ENCODE measurements at places on chromosomes 1 and 21. TPM values are rescaled to one million over a fixed set of nuclear protein-coding genes. Genes with fewer than 3 reads are reported as not detected.

- DNase-seq: no peak
Observed at GRCh38 chr21:26743524-26743923, 101.7 kb downstream of the ADAMTS1 start.

DNA sequence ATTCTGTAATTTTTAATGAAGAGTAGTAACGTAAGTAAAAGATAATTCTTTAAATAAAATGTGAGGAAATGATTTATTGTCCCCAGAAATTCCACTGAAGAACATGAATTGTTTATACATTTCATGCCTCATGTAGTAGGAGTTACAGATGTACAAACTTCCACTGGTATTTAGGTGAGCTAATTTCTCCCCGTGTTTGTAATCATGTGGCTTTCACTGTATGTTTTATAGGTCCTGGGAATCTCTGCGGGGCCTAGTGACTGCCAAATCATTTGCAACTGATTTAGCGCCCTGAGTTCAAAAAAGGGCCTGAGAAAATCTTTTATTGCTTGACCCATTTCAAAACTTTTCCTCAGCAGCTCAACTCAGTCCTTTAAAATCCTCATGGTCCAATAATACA is 30.5 kb upstream of the FASLG start:
- no peak for DNase-seq

GRCh38 chr21:45011911-45012661 is 62.3 kb upstream of the ADARB1 start:
- peak; percentile 71 for DNase-seq

DNA sequence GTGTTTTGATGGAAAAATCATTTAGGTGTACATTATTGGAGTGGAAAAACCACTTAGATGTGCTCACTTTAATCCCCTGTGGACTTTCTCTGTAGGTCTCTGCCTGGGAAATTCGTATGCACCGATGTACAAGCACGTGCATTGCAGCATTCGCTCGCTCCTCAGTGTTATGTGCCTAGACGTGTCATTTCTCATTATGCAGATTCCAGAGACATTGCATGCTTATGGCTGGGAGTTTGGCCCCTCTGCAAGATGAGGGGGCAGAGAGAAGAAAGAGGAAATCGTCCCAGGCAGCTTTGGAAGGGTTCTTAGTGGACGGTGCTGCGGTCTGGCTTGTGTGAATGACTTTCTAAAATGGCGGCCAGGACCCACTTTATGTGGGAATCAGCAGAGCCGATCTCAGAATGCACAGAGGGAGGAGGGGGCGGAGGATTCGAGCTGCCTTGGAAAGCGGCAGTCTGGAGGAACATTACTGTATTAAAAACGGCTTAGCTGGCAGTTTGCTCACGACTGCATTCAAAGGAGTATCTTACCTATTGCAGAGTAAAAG is 2.3 kb downstream of the SPEN start:
- peak; percentile 91 for DNase-seq

DNA sequence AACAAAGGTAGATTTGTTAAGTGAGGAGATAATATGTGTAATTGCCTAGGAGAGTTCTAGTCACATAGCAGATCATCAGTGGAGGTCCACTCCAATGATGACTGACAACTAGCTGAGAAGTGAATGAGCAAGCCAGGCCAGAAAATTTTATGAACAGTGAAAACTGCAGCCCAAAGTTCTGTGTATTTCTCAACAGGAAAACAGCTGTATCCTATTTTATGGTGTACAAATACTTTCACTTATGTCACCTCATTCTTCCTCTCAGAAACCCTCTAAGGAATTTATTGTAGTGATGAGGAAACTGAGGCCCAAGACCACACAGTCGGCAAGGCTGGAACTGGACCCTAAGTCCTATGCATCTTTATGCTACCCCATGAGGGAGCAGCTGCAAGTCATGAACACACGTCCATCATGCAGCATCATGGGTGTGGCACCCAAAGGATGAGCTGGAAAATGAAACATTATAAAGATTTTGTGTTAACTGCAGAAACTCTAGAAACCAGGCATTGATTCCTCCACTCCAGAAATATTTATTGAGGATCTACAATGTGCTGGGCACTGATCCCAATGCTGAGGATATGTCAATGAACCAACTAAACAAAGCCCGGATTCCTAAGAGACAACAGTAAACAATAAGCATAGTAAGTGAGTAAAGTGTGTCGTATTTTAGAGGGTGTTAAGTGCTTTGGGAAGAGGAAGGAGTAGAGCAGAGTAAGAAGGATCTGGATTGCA is 99.5 kb upstream of the DUSP10 start:
- DNase-seq: no peak

DNA sequence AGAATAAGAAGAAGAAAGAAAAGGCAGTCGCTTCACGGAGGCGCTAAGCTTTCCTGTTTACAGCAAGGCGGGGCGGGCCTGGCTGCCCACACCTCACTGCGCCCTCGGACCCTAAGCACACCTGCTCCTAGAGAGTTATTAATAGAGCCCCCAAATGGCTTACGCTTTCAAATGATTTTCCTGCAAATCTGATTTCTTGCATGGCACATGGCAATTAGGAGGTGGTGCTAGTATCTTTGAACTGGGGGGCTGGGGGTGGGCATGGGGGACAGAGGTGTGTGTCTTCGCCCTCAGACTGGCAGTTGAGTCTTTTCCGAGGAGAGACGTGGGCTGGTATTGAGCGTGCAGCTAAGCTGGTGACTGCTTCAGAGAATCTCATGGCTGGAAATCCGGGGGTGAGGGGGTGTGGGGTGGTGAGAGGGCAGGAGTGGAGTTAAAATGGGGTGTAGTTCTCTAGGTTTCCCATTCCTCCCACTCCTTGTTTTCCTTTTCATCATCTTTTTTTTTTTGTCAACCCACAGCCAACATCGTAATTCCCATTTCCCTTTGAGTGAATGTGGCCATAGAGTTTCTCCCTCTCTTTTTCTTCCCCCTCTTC is 1.3 kb downstream of the S1PR1 start:
- DNase-seq: no peak

- no peak for DNase-seq
Observed at GRCh38 chr1:198907423-198907746, 268.5 kb downstream of the PTPRC start.

GRCh38 chr1:239817801-239818200 is 273.9 kb upstream of the FMN2 start:
- no peak for DNase-seq

GRCh38 chr1:1680031-1680911 is 12.3 kb downstream of the SLC35E2B start:
- DNase-seq: no peak

GRCh38 chr1:223057569-223058093 is 85.4 kb downstream of the TLR5 start:
- DNase-seq: no peak

DNA sequence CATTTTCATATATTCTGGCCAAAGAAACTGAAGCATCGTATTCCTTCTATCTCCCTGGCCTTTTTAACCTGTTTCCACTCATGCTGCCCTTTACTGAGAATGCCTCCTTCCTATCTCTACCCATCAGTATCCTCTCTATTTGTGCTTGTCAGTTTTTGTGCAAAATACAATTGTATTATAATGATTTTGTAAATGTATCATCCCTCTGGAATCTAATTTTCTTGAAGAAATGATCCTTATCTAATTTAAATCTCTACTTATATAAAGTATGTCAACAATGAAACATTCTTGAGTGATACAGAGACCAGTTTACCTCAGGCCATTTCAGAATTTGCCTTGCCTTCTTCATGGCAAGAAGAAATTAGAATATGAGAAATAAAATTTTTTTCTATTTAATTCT is 59.0 kb upstream of the TEKT2 start:
- DNase-seq: no peak

DNA sequence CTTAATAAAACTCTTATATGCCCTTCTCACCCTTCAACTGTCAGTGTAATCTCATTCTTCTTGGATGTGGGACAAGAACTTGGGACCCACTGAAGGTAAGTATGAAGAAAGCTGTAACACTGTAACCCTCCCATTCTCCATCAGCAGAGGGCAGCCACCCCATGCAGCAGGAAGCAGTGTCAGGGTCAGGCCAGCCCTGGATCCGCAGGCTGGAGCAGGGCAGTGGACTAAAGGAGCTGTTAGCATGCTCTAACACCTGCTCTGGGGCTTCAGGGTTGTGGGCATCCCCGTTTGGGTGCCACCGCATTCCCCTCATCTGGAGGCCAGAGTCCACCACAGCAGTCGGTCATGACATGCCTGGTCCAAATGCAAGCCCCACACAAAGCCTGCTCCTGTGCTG is 156.5 kb downstream of the HIVEP3 start:
- DNase-seq: no peak

GRCh38 chr21:39105341-39105765 is 77.9 kb downstream of the PSMG1 start:
- no peak for DNase-seq

DNA sequence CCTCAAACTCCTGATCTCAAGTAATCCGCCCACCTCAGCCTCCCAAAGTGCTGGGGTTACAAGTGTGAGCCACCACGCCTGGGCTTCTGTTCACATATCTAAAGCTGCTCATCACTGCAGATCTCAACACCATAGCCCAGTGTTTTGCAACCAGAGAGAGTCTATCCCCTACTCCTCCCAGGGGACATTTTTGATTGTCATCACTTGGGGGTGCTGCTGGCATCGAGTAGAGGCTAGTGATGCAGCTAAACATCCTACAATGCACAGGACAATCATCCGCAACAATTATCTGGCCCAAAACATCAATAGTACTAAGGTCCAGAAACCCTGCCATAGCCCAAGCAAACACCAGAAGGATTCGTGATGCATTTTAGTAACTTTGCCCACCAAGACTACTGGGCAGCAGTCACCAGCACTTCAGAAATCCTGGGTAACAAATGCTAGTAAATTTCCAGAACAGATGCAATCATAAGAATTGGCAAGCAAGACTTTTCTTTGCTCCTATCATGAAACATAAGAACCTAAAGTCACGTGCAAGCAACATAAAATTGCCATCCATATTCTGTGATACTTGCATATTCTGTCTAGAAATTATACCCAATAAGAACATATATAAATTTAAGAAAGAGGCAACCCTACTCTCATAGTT is 159.2 kb downstream of the APP start:
- no peak for DNase-seq

- no peak for DNase-seq
Observed at GRCh38 chr1:203098914-203099520, 13.2 kb upstream of the MYOG start.

- no peak for DNase-seq
Observed at GRCh38 chr1:201260236-201260590, 23.1 kb upstream of the PKP1 start.

- DNase-seq: peak; percentile 49
Observed at GRCh38 chr1:181430015-181430885, 53.1 kb upstream of the CACNA1E start.

- no peak for DNase-seq
Observed at GRCh38 chr1:24936684-24937083, 6.6 kb upstream of the RUNX3 start.

GRCh38 chr1:59595774-59596173 is 219.0 kb upstream of the HOOK1 start:
- peak; percentile 45 for DNase-seq

DNA sequence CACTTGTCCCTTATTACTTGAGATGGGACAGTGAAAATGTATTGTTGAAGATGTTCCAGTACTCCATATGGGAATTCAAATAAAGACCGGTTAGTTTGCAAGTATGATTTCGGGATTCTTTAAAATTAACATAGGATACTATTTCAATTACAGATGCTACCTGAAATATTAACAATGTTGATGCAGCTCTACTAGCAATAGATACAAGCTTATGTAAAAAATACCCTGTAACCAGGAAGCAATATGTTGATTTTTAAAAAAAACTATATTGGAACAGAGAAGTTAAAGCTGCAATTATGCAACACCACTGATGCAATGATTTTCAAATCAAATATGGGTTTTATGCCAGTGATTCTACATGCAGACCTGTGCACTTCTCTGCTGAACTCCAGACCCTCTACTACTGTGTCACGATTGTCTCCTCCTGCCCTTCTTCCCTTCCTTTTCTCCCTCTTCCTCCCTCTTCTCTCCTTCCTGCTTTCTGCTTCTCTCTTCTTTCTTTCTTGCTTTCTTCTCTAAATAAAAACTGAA is 179.2 kb downstream of the ATP6V1G3 start:
- DNase-seq: no peak

GRCh38 chr21:34072145-34073031 is 990 bp upstream of the MRPS6 start:
- peak; percentile 50 for DNase-seq

GRCh38 chr1:8879922-8880676 is 1.6 kb upstream of the ENO1 start:
- DNase-seq: peak; percentile 79

- DNase-seq: no peak
Observed at GRCh38 chr1:2322581-2323211, 68.7 kb downstream of the MORN1 start.

GRCh38 chr1:166843769-166844596 is 4.7 kb downstream of the POGK start:
- peak; percentile 55 for DNase-seq

DNA sequence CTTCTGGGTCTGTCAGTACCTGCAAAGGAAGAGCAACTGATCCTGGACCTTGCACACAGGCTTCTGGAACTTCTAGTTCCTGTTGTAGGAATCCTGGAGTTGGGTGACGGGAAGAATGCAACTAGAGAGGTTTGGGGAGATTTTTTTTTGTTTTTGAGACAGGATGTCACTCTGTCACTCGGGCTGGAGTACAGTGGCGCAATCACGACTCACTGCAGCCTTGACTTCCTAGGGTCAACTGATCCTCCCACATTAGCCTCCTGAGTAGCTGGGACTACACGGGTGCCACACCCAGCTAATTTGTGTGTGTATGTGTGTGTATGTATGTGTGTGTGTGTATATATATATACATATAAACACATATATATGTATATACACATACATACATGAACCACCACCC is 18.8 kb downstream of the ENTREP3 start:
- DNase-seq: no peak

DNA sequence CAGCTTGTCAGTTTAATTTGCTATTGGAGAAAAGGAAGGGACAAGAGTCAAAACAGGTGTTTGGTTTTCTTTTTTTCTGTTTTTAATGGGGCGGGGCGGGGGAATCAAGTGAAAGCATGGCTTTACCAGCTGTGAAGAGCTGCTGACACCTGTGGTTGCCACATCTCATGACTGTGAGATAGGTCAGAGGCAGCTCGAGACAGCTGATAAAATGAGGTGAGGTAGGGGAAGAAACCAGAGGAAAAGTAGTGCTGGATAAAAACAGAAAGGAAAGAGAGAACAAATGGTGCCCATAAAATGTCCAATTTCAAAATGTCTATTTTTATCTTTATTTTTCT is 272.3 kb downstream of the NEGR1 start:
- no peak for DNase-seq

The MYBPH gene
- 0.05 TPM for polyA plus RNA-seq

The EPB41 gene
- polyA plus RNA-seq: 6.4 TPM

The CYP4A22 gene
- polyA plus RNA-seq: not detected

The ZRANB2 gene
- 19.9 TPM for polyA plus RNA-seq

The DIRAS3 gene
- polyA plus RNA-seq: 3.1 TPM

The TAS1R3 gene
- 0.31 TPM for polyA plus RNA-seq

The OR2T35 gene
- polyA plus RNA-seq: not detected

The C1orf21 gene
- polyA plus RNA-seq: 21.8 TPM

The NEXN gene
- polyA plus RNA-seq: 18.7 TPM

The LCE1E gene
- polyA plus RNA-seq: not detected

The ST6GALNAC3 gene
- 1.9 TPM for polyA plus RNA-seq

The KCNAB2 gene
- polyA plus RNA-seq: 5.5 TPM

The ATAD3C gene
- 0.92 TPM for polyA plus RNA-seq
